ENCODE measurements at places on chromosomes 6 and 20. TPM values are rescaled to one million over a fixed set of nuclear protein-coding genes. Genes with fewer than 3 reads are reported as not detected.

- no peak for DNase-seq
Measured at GRCh38 chr6:81625216-81625615, 127.3 kb downstream of the TENT5A start.

The TAGAP gene
- total RNA-seq, result not detected

- no peak for DNase-seq
Measured at GRCh38 chr20:14664101-14664500, 326.7 kb upstream of the FLRT3 start.

The SRXN1 gene
- total RNA-seq, result 153 TPM
